ENCODE measurements at places on chromosomes 13 and 19.
A peak's percentile ranks its signal among the peaks of the same experiment; 100 is the strongest.

- no peak for DNase-seq
Observed at GRCh38 chr13:98823442-98823841, 71.0 kb upstream of the SLC15A1 start.

GRCh38 chr19:39139971-39140453 is 14.4 kb downstream of the PAK4 start:
- no peak for DNase-seq

GRCh38 chr19:15828121-15828610 is 12.7 kb upstream of the OR10H1 start:
- DNase-seq, result no peak

DNA sequence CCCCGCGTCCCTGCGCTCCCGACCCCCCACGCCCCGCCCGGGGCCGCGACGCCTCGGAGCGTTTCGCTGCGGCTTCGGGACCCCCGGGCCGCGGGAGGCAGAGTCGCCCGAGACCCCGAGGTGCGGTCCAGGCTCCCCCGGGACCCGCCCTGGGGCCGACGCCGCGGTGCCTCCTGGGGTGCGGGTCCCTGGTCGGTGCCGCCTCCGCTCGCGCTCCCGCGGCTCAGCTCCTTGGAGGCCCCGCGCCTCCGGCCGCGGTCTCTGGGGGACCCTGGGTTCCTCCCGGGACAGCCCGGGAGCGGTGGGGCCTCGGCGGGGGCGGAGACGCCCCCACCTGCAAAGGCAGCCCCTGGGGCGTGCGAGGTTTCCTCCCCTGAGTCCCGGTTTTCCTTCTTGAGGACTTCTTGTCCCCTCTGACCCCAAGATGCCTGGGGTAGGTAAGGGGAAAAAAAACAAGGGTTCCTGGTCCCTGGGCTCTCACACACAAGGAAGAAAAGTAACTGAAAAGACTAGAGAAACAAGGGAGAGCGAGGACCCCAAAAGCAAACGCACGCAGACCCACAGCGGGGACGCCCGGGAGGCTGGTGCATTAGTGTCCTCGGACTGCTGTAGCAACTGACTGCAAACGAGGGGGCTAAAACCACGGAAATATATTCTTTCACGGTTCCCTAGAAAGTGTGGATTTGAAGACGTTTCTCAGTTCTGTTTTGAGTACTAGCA is 740 bp downstream of the ZNF555 start:
- DNase-seq, result no peak

DNA sequence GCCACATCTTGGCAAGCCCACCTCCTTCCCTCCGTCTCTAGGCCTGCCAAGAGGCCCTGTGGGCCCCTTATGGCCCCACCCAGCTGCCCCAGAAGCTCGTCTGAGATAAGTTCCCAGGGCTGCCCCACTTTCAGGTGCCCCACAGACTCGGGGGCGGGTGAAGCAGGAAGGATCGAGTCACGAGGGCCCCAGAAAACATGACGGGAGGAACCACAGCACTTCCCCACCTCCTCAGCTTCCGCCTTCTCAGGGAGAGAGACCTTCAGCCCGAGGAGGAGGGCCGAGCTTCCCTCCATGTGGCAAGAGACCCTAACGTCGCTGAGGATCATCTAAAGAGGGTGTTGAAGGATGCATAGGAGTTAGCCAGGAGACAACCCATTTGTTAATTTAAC is 4.5 kb upstream of the IL12RB1 start:
- DNase-seq, result peak; percentile 85

DNA sequence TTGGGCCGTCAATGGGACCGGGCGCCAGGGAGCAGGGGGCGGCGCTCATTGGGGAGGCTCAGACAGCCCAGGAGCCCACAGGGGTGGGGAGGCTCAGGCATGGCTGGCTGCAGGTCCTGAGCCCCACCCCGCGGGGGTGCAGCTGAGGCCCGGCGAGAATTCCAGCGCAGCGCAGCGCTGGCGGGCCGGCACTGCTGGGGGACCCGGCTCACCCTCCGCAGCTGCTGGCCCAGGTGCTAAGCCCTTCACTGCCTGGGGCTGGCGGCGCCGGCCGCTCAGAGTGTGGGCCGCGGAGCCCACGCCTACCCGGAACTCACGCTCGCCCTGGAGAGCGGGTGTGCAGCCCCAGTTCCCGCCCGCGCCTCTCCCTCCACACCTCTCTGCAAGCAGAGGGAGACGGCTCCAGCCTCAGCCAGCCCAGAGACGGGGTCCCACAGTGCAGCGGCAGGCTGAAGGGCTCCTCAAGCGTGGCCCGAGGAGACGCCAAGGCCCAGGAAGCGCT is 1227.4 kb downstream of the PCDH17 start:
- no peak for DNase-seq

GRCh38 chr13:54029720-54030119 is 1001.1 kb downstream of the OLFM4 start:
- DNase-seq, result no peak

GRCh38 chr19:44792281-44792680 is 14.6 kb downstream of the CBLC start:
- no peak for DNase-seq

DNA sequence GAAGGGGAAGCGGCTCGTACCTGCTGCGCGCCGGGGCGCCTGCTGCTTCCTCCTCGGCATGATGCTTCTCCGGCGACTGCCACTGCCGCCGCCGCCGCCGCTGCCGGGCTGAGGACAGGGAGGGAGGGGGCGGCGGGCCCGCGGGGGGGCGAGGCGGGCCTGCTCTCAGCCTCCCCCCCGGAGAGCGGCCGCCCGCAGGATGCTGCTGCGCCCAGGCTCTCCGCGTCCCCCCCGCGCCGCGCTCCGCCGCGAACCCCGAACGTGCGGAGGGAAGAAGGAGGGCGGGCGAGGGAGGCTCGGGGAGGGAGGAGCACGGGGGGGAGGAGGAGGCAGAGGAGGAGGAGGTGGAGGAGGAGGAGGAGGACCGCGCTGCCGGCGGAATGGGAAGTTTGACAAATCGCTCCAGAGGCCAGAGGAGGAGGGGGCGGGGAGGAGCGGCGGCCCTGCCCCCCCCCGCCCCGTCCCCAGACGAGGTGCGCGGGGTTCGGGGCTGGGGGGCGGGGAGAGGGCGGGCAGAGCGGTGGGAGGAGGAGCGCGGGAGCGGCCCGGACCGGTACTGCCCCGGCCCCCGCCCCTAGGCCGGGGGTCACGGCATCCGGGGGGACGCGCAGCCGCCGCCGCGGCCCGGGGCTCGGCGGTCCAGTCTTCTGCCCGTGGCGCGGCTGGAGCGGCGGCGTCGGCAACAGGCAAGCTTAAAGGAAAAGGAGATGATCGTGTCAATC is at the start of gene TSHZ3:
Gene TSHZ3 (minus strand): TSS at position 277 of the 722 bp plus-strand sequence. CDS start 217 bp downstream, at position 60.
- peak; percentile 53 for DNase-seq

DNA sequence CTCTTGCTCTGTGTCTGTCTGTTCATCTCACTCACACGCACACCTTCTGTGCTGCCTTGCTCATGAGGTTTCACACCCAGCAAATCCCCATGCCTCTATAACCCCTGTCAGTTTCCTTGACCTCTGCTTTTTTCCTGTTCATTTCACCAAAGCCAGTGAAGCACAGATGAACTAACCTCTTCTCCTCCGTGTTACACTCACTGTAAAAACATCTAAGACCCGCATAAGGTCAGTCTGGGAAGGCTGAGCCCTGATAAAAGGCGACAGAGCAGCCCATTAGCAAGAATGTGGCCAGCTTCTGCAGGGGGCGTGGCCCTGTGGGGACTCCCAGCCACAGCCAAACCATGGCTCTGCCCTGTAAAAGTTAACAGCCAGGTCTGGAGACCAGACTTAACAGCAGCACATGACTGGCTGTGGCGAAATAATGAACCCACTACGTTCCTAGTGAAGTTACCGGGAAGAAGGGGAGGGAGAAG is 42.8 kb upstream of the NPAS1 start:
- DNase-seq, result no peak

DNA sequence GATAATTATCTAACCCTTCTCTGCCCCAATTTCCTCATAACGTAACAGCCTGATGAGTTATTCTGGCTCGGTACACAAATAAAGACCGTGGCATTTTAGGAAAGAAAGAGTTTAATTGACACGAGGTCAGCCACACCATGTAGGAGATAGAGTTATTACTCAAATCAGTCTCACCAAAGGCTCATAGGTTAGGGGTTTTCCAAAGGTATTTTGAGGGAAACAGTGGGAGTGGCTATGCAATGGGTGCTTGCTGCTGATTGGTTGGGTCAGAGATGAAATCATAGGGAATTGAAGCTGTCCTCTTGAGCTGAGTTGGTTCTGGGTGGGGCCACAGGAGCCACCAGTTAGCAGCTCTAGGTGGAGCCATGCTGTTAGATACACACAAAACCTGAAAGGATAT is 137.5 kb downstream of the FREM2 start:
- no peak for DNase-seq

GRCh38 chr13:76892488-76892887 is 6.3 kb upstream of the KCTD12 start:
- no peak for DNase-seq

- no peak for DNase-seq
Observed at GRCh38 chr19:12205296-12205695, 42.4 kb downstream of the ZNF136 start.

DNA sequence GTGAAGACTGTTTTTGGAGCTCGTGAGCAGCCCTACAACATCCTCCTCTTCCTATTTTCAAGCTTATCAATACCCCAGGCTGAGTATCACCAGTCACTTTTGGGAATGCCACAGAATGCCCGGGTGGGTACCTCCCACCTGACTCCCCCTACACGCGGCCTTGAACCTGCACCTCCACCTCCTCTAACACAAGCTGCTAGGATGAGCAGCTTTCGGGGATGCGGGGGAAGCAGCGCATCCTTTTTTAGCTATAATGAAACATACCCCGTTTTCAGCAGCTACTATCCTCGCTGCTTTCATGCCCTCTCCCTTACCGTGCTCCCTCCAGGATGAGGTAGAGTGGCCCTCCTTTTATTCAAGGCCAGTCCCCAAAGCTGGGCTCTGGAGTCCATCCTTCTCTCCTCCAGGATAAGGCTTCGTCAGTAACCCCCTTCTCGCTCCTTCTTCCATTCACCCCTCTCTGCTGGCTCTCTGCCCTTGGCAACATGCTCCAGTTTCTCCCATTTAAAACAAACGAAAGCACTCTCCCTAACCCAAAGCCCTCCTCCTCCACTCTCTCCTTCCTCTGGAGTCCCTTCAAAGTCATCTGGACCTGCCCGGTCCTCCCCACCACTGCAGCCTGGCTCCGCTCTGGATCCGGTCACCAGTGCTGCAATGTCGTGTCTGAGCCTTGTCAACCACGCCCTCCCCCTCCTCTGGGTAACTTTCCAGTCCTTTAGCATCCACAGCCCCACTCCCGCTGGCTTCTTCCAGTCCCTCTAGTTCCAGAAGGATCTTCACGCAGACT is 55.3 kb downstream of the STK24 start:
- DNase-seq, result no peak

DNA sequence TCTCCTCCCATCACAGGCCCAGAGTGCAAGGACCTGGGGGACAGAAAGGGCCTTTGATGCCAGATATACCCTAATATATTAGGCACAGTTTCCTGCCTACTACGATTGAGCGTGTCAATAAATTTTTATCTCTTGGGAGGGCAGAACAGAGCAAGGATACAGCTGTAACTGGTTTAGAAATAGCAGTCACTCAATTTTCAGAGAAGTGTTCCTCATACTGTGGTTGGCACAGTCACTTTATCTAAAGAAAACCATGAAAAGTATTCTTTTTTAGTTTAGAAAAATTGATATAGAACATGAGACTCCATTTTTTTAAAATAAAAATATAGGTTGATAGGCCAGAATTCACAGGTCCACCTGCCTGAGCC is 460 bp upstream of the ZNF155 start:
- DNase-seq, result no peak

DNA sequence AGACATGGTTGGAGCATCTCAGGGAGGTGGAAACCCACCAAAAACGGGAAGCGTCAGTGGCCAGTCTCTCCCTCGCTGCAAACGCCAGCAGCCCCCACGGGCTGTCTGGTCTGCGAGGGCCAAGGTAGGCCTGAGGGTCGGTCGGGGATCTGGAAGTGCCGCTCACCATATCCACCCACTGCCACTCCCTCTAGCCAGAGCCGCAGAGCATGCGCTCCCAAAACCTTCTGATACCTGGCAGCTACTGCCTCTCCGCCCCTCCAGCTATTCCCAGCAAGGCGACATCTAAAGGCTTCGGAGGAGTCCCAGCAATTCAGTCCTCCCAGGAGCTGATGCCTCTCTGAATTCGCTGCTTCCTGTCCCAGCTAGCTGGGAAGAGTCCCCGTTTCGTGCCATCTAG is 4.4 kb upstream of the FKRP start:
- DNase-seq, result no peak

GRCh38 chr19:19335408-19336158 is 15.0 kb downstream of the MAU2 start:
- DNase-seq, result no peak

DNA sequence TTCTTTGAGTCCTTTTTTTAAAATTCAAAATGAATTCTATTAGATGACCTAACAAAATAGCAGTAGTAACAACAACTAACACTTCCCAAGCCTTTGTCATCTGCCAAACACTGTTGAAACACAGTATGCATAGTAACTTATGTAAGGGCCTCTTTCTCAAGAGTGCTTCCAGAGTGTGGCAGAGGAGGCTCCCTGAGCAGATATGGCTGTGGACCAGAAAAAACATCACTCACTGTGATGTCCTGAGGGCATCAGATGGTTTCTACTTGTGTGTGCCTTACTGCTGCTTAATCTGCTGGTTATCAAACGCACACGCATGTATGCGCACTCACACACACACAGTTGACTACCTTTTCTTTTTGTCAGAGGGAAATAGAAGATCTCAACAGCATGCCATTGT is 110.8 kb downstream of the DLEU7 start:
- peak; percentile 49 for DNase-seq

DNA sequence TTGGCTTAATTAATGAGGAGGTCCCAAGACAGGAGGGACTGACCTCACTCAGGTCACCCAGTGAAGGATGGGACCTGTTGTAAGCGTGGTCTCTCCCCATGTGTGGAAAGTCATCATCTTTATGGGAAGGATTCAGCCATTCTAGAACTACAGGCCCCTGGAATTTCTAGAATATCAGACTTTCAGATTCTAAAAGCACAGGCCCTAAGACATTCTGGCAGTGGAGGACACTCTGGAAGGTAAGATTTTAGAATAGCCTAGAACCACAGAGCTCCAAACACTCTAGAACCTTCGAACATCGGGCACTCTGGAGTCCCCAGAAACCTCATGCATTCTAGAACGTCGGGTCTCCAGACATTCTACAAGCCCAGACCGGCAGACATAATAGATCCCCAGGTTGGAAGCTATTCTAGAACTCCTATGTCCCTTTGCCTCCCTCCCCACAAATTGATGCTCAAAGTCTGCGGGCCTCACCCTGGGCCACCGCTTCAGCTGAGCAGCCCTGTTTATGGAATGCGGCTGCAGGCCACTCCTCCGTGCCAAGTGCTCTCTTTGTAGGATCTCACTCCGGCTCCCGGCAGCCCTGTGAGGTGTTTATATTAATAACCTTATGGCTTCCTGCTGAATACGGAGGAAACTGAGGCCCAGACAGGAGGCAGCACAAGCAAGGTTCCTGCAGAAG is 1.9 kb upstream of the KLK15 start:
- no peak for DNase-seq

- peak; percentile 90 for DNase-seq
Observed at GRCh38 chr19:15212711-15213110, 11.9 kb upstream of the NOTCH3 start.

- peak; percentile 79 for DNase-seq
Observed at GRCh38 chr13:47932950-47933923, 67.8 kb downstream of the SUCLA2 start.
